ENCODE measurements at places on chromosomes 5 and 9.

- DNase-seq: no peak
Observed at GRCh38 chr5:158414333-158414762, 555.4 kb upstream of the CLINT1 start.

DNA sequence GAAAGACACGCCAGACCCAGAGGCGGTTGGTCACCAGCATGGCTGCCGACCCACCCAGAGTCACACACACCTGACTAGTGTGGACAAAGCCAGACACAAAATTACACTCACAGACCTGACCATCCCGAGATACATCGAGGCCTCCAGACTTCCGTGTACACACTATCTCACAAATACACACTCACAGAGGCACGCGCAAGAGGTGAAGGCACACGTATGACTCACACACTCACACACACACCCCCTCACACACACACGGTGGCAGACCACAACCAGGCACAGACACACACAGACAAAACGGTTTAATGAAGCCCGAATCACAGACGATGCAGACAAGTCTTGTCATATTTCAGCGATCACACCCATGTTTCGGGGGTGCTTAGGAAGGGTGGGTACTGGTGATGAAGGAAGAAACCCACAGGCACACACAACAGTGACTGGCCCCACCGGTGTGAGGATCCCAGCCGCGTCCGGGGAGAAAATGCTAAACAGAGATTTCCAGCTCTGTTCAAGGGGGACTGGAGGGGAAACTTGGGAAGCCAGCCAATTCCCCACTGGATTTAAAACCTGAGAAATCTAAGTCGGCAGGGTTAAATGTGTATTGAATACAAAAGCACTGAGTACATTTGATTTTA lies 51.3 kb downstream of the CRB2 start:
- no peak for DNase-seq

GRCh38 chr9:133592731-133593409 lies 16.3 kb downstream of the FAM163B start:
- no peak for DNase-seq

DNA sequence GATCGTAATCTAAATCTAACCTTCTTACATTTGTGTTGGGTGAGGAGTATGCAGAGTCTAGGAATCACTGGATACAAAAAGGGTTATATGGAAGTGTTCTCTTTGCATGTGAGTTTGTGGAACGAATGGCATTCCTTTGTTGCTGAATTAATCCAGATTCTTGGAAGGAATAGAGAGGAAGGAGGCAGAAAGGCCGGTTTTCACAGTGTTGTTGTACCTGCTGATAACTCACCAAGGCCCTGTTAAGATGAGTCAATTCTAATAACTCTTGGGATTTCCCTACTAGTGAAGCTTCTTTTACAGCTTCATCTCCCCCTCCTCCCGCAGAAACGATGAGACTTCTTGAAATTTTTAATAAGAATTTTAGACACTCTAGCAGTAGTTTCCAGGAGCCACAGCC lies 84.0 kb downstream of the ZSWIM6 start:
- DNase-seq: no peak

Measured in AG04450 (cell line).